Right lobe of liver (tissue), 6 donors: ENCODE measurements at places on chromosomes 6 and 20. TPM values are rescaled to one million over a fixed set of nuclear protein-coding genes. Genes with fewer than 3 reads are reported as not detected.

Gene LSM2
- 18.3 TPM for total RNA-seq

Gene CST4
- not detected for total RNA-seq

Gene PXDC1
- 50.5 TPM for total RNA-seq

Gene CALHM4
- total RNA-seq, result not detected

Gene HLA-A
- 107 TPM for total RNA-seq

Gene LY6G6F
- not detected for total RNA-seq

Gene DEF6
- total RNA-seq, result 3.6 TPM

Gene PGBD1
- total RNA-seq, result 1.4 TPM

Gene LST1
- 8.0 TPM for total RNA-seq

Gene GHRH
- not detected for total RNA-seq

Gene ECT2L
- total RNA-seq, result not detected

Gene SLC16A10
- total RNA-seq, result 11.0 TPM

Gene SIRPB2
- 5.6 TPM for total RNA-seq

Gene HLA-DPA1
- total RNA-seq, result 39.9 TPM

Gene TAF11
- total RNA-seq, result 13.3 TPM

Gene C20orf204
- not detected for total RNA-seq

Gene BPIFB2
- not detected for total RNA-seq

Gene GPLD1
- total RNA-seq, result 36.6 TPM

Gene CLPSL1
- total RNA-seq, result not detected

Gene KIF13A
- total RNA-seq, result 18.4 TPM

Gene MUC21
- total RNA-seq, result not detected

Gene TFAP2C
- not detected for total RNA-seq

Gene MEI4
- 0.25 TPM for total RNA-seq

Gene DEK
- 17.8 TPM for total RNA-seq

Gene HSPA12B
- total RNA-seq, result 0.73 TPM

Gene RIPOR3
- total RNA-seq, result 13.2 TPM

Gene AGPAT4
- 0.42 TPM for total RNA-seq

Gene WASF1
- total RNA-seq, result 6.6 TPM

Gene DNAH8
- not detected for total RNA-seq

Gene SLC32A1
- not detected for total RNA-seq

Gene SOX18
- total RNA-seq, result 6.6 TPM

Gene RAET1L
- not detected for total RNA-seq

Gene PIM1
- 45.2 TPM for total RNA-seq
